Smooth muscle cell of bladder (primary cell): ENCODE measurements at places on chromosomes 16 and 17. TPM values are rescaled to one million over a fixed set of nuclear protein-coding genes. Genes with fewer than 3 reads are reported as not detected.

The KCNJ12 gene
- 2.3 and 6.4 TPM in 2 replicates for total RNA-seq

The KRTAP9-2 gene
- not detected in 2 replicates for total RNA-seq

The OVCA2 gene
- total RNA-seq, result 35.9 and 36.7 TPM in 2 replicates

The JPH3 gene
- under 0.01 TPM in 1 of 2 replicates, not detected in the other for total RNA-seq

The SLC6A2 gene
- not detected in 2 replicates for total RNA-seq

The SOX9 gene
- 0.65 and 1.00 TPM in 2 replicates for total RNA-seq

The BLMH gene
- 26.5 and 31.2 TPM in 2 replicates for total RNA-seq

The PRSS21 gene
- 0.55 TPM in 1 of 2 replicates, not detected in the other for total RNA-seq

The NUP85 gene
- 18.9 and 23.6 TPM in 2 replicates for total RNA-seq

The CD68 gene
- 11.2 and 16.3 TPM in 2 replicates for total RNA-seq

The CCL3 gene
- total RNA-seq, result not detected in 2 replicates

The KRTAP2-1 gene
- total RNA-seq, result not detected in 2 replicates

The HASPIN gene
- 0.71 and 0.83 TPM in 2 replicates for total RNA-seq

The TMEM238L gene
- total RNA-seq, result not detected in 2 replicates

The KRTAP4-9 gene
- not detected in 2 replicates for total RNA-seq

The TBC1D3C gene
- 0.71 TPM in 1 of 2 replicates, not detected in the other for total RNA-seq

The KRTAP4-3 gene
- total RNA-seq, result not detected in 2 replicates

The ZACN gene
- total RNA-seq, result not detected in 2 replicates

The KRT31 gene
- total RNA-seq, result not detected in 2 replicates

The NLE1 gene
- total RNA-seq, result 14.6 and 15.9 TPM in 2 replicates

The CDC6 gene
- 1.4 and 1.8 TPM in 2 replicates for total RNA-seq

The EMP2 gene
- total RNA-seq, result 9.2 and 16.1 TPM in 2 replicates

The PLLP gene
- total RNA-seq, result not detected in 2 replicates

The ZG16 gene
- total RNA-seq, result not detected in 2 replicates

The CLEC18A gene
- 0.37 TPM in 1 of 2 replicates, not detected in the other for total RNA-seq

The FOXJ1 gene
- total RNA-seq, result not detected in 2 replicates

The PRR11 gene
- total RNA-seq, result 1.9 and 2.4 TPM in 2 replicates

The EVI2A gene
- 1.00 and 3.6 TPM in 2 replicates for total RNA-seq

The SLC16A11 gene
- 0.28 TPM in 2 replicates for total RNA-seq

The FBXW10 gene
- 0.09 TPM in 1 of 2 replicates, not detected in the other for total RNA-seq

The MFSD11 gene
- total RNA-seq, result 22.3 and 22.4 TPM in 2 replicates

The HOXB4 gene
- under 0.01 TPM in 1 of 2 replicates, not detected in the other for total RNA-seq

The CFAP97D1 gene
- total RNA-seq, result under 0.01 TPM in 2 replicates

The RDM1 gene
- total RNA-seq, result 0.09 and 0.28 TPM in 2 replicates

The NAGLU gene
- total RNA-seq, result 26.3 and 27.0 TPM in 2 replicates

The IL21R gene
- 4.8 and 11.7 TPM in 2 replicates for total RNA-seq

The TXNDC11 gene
- total RNA-seq, result 29.6 and 30.0 TPM in 2 replicates

The PALB2 gene
- 5.4 and 7.3 TPM in 2 replicates for total RNA-seq

The TBC1D3K gene
- total RNA-seq, result under 0.01 TPM in 1 of 2 replicates, not detected in the other

The KRTAP9-4 gene
- not detected in 2 replicates for total RNA-seq

The TBKBP1 gene
- 6.4 and 13.6 TPM in 2 replicates for total RNA-seq

The FGF11 gene
- total RNA-seq, result 0.71 and 3.4 TPM in 2 replicates

The TOM1L1 gene
- total RNA-seq, result 14.8 and 16.6 TPM in 2 replicates

The RAMP2 gene
- 0.09 and 0.14 TPM in 2 replicates for total RNA-seq

The EPX gene
- total RNA-seq, result not detected in 2 replicates

The ABCC3 gene
- 17.1 and 23.8 TPM in 2 replicates for total RNA-seq

The CCL13 gene
- total RNA-seq, result 1.5 and 5.8 TPM in 2 replicates

The GHDC gene
- total RNA-seq, result 11.5 and 14.1 TPM in 2 replicates
